ENCODE measurements at places on chromosomes 11 and 22.

GRCh38 chr22:42317008-42317407 is 46.6 kb upstream of the TCF20 start:
- no peak for DNase-seq

DNA sequence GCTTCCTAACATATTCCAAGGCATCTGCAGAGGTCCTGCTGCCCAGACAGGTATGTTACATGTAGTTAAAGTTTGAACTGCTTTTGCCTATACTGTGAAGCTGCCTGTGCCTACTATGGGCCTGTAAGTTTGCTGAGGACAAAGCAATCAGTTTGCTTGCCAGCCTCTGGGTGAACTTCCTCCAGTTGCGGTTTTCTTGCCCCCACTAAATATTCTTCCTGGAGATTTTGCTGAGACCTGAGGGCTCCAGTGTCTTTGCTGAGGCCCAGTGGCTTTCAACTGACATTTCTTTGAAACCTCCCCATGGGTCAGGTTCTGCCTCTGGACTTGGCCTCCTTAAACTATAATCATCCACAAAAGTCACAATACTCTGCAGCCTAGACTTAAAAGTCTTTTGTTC is 29.6 kb upstream of the MMP20 start:
- no peak for DNase-seq

DNA sequence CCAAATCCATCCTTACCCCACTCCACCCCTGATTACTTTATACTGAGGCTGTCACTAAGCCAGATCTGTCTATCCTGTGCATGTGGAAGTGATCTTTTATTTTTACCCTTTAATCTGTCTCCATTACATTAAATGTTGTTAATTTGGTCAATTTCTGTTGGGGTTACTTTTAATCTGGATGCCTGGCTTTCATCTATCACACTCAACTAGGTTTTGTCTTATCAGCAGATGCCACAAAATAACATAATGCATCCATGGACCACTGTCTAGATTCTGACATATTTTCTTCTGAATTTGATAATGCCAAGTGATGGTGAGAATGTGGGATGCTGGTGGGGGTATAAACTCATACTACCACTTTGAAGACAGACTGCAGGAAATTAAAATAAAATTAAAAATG is 108.4 kb downstream of the FDX1 start:
- no peak for DNase-seq

GRCh38 chr11:64119700-64120099 is 46.2 kb downstream of the MACROD1 start:
- DNase-seq: no peak

DNA sequence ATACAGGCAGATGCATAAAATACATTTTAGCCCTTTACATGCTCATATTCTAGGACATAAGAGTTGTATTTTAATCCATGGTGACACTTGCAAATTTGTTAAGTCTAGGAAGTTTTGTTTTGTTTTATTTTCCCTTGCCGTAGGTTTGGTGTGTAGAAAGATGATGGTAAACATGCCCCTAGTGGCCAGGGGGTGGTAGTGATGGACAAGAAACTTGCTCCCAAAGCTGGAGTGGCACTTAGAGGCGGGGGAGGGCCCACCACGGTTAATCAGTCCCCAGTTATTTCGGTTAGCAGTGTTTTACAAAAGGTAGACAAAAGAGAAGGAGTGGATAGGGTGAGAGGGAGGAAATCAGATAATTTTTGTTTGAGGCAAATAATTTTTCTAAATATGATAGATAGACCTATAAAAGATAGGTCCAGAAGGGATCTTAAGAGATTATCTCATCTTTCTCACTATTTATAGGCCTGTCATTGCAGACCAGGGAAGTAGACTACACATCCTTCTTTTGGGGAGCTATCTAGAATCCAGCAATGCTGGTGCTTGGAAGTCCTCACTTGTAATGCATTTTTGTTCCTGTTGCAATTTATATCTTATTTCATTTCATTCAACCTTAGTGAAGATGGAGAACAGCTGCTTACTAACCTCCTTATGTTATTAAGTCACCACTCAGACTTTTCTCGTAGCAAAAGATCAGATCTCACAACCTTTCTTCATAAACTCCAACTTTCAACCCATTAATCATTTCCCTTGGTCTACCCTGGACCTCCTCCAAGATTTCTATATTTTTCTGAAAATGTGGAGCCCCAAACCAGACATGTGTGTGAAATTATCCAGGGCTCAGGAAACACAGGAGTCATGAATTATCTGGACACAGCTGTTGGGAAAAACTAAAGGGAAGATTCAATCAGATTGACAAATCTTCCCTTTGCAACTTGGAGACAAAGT is 5.9 kb upstream of the BDNF start:
- no peak for DNase-seq

GRCh38 chr11:95337175-95337957 is 106.4 kb upstream of the SESN3 start:
- DNase-seq: no peak

DNA sequence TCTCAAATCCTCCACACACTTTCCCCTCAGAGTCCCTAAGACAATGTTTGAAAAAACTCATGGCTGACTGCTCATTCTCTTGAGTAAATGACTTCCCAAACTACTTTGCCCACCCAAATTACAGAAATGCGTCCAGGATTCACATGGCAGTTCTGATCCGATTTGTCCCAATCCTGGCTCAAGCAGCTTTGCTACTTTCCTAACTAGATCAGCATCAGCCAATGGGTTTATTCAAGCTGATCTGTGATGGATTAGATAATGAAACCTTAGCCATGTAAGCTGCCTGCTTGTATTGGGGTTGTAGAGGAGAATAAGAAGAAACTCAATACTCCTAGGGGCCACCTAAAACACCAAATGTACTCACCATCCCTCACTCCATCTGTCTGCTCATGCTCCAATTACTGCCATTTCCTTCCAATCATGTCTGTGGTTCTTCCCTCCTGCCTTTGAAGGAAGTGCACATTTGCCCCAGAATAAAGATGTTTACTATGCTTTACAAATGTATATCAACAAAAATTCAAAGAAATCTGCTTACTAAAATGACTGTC is 6.9 kb downstream of the RBFOX2 start:
- DNase-seq: no peak

DNA sequence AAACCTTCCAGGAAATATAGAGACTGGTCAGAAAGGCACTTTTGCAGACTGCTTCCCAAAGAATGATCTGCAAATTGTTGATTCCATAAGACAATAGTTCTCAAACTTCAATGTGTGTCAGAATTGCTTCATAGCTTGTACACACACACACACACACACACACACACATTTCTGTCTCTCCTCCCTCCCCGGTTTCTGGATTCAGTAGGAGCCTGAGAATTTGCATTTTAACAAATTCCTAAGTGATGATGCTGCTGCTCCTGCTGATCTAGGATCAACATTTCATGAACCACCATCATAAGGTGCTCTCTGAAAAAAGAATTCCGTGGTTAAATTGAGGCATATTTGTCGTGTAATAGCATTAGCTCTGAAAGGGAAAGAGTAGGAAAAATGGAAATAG is 35.3 kb upstream of the FZD4 start:
- DNase-seq: no peak
